NCI-H524 treated with DMSO at 0.1 percent for 48 hours (cell line): ENCODE measurements at places on chromosomes 7 and 10.

- DNase-seq, result no peak
Measured at GRCh38 chr10:101567165-101568006, 20.7 kb downstream of the POLL start.

DNA sequence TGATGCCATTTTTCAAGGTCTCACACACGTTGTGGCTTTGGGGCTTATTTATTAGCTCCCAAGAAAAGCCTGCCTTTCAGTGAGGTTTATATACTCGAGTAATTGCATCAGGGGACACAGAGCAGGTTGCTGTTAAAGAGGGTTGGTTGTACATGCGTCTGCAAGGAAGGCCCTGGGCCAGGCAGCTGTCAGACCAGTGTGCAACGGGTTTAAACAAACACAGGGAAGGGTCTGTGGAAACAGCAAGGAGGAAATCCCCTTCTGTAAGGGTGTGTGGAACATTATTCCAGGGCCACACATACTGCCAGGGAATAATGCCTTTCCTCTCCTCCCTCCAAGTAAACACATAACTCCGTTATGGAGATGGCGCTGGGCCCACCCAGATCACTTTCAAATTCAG lies 1.7 kb upstream of the CHST15 start:
- no peak for DNase-seq

- no peak for DNase-seq
Measured at GRCh38 chr7:69399401-69399800, 198.9 kb upstream of the AUTS2 start.

GRCh38 chr7:14137676-14138075 lies 148.2 kb upstream of the ETV1 start:
- no peak for DNase-seq

DNA sequence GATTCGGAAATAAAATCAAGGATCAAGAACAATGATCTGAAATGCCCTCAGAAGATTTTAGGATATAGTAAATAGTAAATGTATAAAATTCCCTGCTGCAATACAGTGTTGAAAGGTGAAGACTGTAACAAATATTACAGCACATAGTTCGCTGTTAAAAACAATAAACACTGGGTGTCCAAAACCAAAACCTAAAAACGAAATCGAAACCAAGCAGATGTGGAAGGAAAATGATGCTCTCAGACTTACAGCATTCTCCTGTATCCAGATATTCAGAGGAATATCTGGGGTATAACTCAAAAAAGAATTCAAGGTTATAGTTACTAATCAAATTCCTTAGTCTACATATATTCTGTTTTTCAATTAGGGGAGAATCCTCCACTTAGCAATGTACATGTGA lies 708.1 kb upstream of the PCDH15 start:
- DNase-seq, result no peak
